Activated CD4-positive, alpha-beta T cell treated with anti-CD3 and anti-CD28 coated beads, Interleukin-2, amount 10 ng/mL, durations not matched to agents 24 days and 14 days (primary cell): ENCODE measurements at places on chromosomes 6 and 20.

- no peak for DNase-seq
Measured at GRCh38 chr6:160349020-160349441, 853 bp downstream of the SLC22A3 start.

DNA sequence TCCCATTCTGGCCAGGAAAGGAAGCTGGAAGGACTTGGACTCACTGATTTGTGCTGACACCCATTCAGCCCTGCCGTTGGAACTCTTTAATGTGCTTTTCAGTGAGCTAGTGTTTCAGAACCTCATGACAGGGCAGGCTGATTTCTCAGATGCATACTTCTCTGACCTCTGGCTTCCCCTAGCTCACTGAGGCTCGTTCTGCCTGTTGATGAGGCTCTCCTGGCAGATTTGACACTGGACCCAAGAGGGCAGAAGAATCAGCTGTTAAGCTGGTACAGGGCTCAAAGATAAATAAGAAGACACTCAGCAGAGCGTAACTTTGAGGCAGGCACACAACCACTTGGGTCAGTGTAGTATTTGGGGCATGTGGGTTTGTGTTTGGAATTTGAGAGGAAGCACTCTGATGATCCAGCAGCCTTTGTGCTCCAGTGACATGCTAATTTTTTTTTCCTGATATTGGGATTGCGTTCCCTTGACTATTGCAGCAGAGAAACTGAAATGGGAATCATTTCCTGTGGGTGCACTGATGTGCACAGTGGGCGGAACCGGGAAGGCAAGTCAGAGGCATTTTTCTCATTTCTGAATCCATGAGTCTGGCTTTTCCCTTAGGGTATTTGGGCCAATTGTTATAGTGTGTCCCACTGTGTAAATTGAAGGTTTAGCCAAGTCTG is 80.2 kb downstream of the CARMIL1 start:
- DNase-seq = no peak

- DNase-seq = no peak
Measured at GRCh38 chr6:137763886-137764285, 103.2 kb upstream of the TNFAIP3 start.

GRCh38 chr6:161010418-161010817 is 18.8 kb downstream of the MAP3K4 start:
- DNase-seq = no peak

GRCh38 chr6:16292942-16293341 is 54.6 kb downstream of the GMPR start:
- DNase-seq = no peak

- DNase-seq = no peak
Measured at GRCh38 chr6:75444899-75445298, 48.7 kb downstream of the FILIP1 start.

DNA sequence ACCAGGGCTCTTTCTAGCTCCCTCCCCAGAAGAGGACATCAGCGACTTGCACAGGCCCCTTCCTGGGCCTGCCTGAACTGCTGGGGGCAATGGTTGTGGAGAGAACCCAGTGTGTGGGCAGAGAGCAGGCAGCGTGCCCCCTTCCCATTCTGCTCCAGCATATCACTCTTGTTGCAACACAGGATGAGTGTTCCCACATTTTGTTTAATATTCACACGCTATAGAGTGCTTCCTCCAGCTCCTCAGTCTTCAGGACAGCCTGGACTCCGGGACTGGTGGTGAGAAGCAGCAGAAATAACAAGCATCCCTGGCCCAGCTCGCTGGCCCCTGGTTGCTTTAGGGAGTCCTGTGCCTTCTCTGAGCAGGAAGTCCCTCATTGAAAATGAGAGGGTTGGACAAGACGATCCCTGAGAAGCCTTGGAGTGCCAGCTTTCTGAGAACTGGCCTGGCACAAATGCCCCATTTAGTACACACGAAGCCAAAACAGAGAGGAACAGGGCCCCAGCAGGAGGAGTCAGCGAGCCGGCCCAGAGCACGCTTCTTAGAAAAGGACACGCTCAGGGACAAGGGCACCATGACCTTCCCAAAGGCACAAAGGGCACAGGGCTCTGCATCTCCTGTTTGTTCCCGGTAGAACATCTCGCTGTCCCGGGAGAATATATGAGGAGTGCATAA is 84.2 kb upstream of the FOXC1 start:
- no peak for DNase-seq

GRCh38 chr6:32370505-32370904 is 1.2 kb downstream of the TSBP1 start:
- no peak for DNase-seq

DNA sequence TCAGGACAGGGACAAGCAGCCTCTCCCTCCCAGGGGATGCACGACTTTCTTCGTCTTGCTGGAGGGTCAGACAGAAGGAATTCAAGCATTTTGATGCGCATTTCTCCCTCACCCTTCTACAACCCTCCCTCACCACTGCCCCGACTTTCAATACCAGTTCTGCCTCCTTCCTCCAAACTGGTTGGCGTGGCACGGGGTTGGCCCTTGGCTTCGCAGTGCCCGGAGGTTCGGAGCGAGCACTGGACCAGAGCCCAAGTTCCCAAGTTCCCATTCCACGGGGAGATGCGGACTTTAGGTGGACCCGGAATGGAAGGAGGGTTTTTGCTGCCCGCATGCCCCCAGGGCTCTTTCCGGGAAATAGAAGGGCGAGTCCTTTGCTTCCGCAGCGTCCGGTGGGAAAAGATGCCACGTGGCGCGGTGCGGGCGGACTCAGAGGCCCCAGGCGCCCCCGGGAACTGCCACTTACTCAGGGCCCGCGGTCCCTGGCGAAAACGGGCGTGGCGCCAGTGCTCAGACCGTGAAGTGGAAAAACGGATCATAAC is 8.0 kb upstream of the LAMP5 start:
- DNase-seq = no peak

DNA sequence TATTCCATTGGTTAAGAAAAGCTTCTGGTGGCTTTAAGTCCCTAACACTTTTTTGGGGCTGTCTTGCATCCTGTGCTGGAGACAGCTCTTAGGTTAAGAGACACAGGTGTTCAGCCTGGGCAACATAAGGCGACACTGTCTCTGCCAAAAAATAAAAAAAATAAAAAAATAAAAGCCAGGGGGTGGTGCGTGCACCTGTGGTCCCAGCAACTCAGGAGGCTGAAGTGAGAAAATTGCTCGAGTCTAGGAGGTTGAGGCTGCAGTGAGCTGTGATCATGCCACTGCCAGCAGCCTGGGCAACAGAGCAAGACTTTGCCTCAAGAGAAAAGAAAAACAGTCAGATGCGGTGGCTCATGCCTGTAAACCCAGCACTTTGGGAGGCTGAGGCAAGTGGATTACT is 55.6 kb upstream of the ZMYND8 start:
- DNase-seq = no peak

DNA sequence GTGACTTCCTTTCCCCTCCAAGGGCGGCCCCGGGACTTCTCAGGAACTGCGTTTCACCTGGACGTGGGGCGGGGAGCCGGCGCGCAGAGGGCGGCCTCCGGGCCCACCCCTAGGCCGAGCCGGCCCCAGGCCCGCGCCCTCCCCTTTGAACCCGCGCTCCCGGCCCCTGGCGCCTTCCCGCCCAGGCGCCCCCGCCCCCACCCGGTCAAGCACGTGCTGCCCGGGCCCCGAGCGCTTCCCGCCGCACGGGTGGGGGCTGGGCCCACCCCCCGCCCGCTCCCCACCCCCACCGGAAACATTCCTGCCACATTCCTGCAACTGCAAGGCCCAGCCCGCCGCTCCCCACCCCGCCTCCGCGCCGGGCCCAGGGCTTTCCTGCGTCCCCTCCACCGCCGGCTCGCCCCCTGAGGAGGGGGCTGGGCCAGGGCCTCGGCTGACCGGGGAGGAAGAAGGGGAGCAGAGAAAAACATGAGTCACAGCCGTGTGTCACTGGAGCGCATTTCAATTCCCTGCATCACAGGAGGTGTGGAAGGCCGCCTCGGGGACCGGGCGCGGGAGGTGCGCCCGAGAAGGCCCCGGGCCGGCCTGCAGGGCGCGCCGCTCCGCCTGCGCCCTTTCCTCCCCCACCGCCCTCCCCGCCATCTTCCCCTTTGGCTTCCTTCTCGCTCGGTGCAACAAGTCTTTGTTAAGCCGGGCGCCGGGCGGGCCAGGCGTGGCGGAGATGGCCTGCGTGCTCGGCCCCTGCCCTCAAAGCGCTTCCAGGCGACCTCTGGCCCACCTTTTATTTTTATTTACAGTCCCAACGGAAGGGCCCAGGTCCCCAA is 1.2 kb upstream of the HMGA1 start:
- DNase-seq = peak; percentile 86
